ENCODE measurements at places on chromosomes 4 and X. TPM values are rescaled to one million over a fixed set of nuclear protein-coding genes. Genes with fewer than 3 reads are reported as not detected.

DNA sequence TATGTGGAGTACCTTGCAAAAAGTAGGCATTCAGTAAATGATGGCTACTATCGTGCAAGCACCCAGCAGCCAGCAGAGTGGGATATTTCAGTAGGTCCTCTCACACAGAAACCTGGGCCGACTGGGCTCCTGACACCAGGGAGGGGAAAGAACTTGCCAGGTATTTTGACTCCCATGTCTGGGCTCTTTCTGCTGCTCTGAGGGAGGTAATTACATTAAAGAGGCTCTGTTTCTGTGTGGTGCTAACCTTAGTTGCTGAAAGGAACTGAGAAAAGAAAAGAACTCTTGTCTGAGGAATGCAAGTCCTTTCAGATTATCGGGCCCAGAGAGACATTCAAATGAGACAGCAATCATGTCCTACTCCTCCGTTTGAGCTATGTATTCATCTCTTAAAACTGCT lies 175.8 kb upstream of the MTMR8 start:
- no peak for DNase-seq

- no peak for DNase-seq
Measured at GRCh38 chrX:40406330-40406859, 174.4 kb upstream of the ATP6AP2 start.

- DNase-seq, result no peak
Measured at GRCh38 chr4:41619161-41619560, 81.2 kb downstream of the LIMCH1 start.

- no peak for DNase-seq
Measured at GRCh38 chrX:15678339-15678738, 13.7 kb upstream of the CLTRN start.

GRCh38 chrX:135382260-135382659 lies 39.5 kb upstream of the SMIM10L2A start:
- DNase-seq, result no peak

DNA sequence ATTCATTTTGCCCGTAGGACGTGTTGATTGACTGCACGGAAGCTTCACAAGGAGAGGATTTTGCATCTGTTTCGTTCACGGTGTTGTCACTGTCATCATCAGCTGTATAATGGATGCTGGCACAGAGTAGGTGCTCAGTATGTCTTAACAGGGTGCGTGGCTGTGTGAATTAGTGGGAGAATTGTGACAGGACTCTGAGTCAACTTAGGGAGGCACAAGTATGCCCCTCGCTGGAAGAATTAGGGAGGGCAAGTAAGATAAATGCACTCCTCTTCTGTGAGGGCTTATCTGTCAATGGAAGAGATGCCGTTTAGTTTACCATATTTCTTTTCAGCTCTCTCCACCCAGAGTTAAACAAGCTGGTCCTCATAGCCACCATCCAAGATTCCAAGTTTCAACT lies 107.2 kb downstream of the TRIML1 start:
- no peak for DNase-seq

GRCh38 chr4:107349266-107349665 lies 313.2 kb upstream of the DKK2 start:
- peak; percentile 10 for DNase-seq

DNA sequence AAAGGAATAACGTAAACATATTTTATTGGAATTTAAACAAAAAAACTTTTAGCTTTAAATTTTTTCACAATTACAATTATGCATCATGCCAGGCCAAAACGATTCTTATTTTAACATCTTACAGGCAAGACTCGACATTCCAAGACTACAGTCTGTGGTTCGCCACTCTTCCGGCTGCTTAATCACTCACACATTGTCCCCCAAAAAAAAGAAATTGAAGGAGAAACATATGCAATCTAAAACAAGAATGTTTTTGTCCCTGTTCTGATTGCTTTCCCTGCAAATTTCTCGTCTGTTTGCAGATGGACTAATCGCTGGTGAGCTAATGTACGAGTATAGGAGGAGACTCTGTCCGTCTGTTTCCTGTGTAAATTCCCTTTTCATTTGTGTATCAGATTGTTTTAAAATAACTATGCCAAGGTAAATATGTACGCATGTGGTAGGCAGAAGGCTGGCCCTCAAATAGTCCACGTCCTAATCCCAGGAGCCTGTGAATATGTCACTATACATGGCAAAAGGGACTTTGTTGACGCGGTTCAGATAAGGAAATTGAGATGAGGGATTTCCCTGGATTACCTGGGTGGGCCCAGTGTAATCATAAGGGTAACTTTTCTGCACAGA lies 37.7 kb upstream of the MTNR1A start:
- DNase-seq, result no peak

GRCh38 chr4:77578145-77578544 lies 27.5 kb upstream of the CXCL13 start:
- no peak for DNase-seq

The NDUFA1 gene
- total RNA-seq, result 46.4 TPM

The RPGR gene
- 9.7 TPM for total RNA-seq

The COL4A5 gene
- total RNA-seq, result 14.4 TPM

Data from GM23248 (cell line).